ENCODE measurements at places on chromosomes 1 and 21.

- no peak for DNase-seq
Observed at GRCh38 chr21:36904093-36904666, 62.3 kb downstream of the HLCS start.

- DNase-seq: no peak
Observed at GRCh38 chr1:198153103-198153502, 3.7 kb upstream of the NEK7 start.

DNA sequence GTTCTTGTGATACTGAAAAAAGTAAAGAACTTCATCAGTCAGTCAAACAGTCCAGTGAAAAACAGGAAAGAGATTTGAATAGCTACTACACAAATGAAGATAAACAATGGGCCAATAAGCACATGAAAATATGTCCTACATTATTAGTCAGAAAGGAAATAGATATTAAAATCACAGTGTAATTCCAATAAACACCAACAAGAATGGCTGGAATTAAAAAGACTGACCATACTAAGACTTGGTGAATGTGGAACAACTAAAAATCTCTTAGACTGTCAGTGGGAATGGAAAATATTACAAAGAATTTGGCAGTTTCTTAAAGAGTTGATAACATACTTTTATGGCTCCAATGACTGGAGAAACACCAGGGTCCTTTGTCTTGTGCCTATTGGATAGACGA, 241.8 kb upstream of the USP24 start:
- DNase-seq: no peak

DNA sequence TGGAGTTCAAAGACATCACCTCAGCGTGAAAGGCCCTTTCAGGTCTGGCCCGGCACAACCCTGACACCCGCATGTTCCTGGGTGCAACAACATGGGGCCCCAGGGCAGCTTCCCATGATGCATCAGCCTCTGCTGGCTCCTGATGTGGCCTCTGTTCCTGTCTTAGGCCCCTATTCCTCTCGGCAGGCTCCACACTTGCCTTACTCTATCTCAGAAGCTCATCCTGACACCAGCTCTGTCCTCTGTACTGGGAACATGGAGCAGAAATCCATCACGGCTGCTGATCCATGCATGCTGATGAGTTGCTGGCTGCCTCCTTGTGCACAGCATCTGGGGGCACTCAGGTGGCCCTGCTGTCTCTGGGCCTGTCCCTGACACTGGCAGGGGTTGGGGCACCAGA, 74.6 kb downstream of the ADARB1 start:
- no peak for DNase-seq

DNA sequence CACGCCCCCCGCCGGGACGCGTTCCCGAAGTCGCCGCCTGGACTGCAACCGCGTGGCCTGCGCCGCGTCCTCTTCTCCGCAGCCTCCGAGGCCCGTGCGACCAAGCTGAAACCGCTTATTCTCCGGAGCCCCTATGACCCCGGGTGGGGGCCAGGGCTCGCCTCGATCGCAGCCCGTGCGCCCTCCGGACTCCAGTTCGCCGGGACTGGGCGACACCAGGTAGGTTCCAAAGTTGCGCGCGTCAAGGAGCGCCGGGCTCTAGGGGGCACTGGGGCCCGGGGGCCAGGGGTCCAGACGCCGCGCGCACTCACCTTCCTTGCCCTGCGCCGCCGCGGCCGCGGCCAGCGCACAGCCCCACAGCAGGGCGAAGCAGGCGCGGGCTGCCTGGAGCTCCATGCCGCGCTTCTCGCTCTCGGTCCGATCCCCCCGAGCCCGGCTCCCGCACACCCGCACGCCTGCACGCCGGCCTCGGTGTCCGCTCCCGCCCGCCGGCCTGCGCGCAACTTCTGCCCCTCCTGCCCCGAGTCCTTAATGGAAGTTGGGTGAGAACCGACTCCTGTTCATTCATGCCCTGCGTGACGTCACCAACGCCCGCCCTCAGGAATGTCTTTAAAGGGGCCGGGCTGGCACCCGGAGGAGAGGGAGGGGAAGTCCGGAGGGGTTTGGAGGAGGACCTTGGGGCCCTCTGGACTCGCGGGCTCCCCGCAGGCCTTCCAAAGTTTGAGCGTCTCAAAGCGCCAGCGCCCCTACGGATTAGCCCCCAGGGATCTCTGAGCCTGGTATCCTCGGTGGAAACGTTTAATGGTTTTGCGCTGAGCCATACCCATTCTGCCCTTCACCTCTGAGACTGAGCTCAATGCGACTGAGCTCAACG, at the start of gene EPHA2:
EPHA2 (minus strand) TSS at position 533 of the 874 bp plus-strand sequence; CDS start at position 396, 137 bp downstream.
- no peak for DNase-seq

DNA sequence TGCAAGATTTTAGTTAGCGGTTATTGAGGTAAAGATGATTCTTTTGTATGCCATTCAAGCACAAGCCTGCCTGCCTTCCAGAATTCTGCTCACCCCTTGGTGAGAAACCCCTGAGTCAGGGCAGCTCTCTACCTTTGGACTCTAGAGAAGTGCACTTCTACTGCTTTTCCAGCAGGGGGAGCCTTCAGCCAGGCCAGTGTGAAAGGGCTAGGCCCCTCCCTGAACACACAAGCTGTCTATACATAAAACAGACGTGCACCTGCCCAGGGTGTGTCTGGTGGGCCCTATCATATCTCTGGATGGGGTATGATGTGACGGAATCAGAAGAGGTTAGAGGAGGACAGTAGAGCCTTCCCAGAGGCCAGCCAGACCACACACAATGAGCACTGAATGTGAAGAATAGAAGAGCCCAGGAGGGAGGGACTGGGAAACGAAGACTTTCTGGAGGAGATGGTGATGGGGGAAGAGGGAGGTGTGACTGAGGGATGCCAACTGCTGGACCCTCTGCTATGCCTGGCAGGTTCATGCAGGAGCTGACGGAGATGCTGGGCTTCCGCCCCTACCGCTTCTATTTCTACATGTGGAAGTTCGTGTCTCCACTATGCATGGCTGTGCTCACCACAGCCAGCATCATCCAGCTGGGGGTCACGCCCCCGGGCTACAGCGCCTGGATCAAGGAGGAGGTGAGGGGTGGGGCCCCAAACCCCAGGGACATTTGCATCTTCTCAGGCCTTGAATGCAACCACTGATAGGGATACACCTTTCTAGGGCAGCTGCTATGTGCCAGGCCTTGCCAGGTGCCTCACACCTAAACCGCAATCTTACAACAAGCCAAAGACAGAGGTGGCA, 13.0 kb upstream of the KCNC4 start:
- DNase-seq: peak; percentile 21

DNA sequence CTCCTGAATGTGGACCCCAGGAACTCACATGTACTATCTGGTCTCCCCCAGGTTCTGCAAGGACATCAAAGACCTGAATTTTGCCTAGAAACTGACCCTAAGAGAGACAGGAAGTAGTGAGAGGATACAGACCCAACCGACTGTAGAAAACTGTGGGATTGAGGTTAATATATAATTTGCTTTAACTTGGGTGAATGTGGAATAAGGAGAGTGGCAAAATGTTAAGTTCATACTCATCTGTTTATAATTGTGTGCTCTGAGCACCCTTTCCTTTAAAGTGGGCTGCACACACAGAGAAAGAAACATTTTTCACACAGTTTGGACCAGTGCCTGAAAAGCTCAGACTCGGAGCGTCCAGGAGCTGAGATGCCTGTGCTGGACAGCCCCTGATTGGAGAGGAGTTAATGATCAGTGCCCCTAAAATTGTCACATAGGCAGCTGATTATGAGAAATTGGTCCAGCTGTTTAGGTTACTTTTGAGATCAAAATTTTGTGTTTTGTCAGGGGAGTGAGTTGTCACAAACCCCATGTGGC, 37.2 kb downstream of the ROR1 start:
- no peak for DNase-seq

DNA sequence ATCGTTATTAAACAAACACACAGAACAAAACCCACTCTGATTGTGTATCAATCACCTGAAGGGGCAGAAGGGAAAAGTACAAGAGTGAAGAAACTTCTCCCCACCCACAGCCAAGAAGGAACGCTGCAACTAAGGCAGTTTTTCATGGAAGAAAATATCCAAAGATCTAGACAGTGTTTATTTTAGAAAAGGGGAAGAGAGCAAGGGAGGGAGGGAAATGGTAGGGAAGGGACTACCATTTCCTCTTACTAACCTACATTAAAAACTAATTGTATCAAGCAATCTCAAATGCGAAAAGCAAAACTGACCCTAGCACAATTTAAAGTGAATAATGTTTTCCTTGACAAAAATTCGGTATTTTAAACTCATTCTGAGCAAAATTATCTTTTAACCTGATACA, 3.5 kb downstream of the NRIP1 start:
- no peak for DNase-seq

DNA sequence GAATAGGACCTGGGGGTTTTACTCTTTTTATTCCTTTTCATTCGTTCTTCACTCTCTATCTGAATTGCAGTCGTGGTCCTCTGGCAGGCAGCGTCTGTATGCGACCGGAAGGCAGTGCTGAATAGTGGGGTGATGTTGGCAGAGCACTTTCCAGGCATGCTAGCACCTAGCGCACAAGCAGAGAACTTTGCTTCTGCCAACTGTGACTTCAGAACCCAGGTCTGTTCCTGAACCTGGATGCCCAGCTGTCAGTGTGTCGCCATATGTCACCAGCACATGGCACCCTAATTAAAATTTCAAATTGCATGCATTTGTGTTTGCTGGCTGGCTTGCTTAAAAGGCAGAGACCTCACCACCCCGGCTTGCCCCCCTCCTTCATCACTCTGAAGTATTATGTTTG, 116.2 kb downstream of the NFIA start:
- no peak for DNase-seq

- DNase-seq: no peak
Observed at GRCh38 chr1:174800876-174801275, 198.9 kb upstream of the CACYBP start.

GRCh38 chr1:231969076-231969475, 342.5 kb downstream of the DISC1 start:
- no peak for DNase-seq

- DNase-seq: no peak
Observed at GRCh38 chr1:195748969-195749368, 859.3 kb downstream of the KCNT2 start.

GRCh38 chr1:20151906-20152598, 12.9 kb downstream of the PLA2G2F start:
- DNase-seq: peak; percentile 18

GRCh38 chr1:220407191-220407590, 120.7 kb upstream of the MARK1 start:
- no peak for DNase-seq

- DNase-seq: no peak
Observed at GRCh38 chr1:105083611-105084010, 1333.9 kb downstream of the AMY1C start.

GRCh38 chr1:238191170-238191569, 300.4 kb upstream of the ZP4 start:
- DNase-seq: no peak

- DNase-seq: no peak
Observed at GRCh38 chr1:203860396-203861025, 888 bp upstream of the SNRPE start.

DNA sequence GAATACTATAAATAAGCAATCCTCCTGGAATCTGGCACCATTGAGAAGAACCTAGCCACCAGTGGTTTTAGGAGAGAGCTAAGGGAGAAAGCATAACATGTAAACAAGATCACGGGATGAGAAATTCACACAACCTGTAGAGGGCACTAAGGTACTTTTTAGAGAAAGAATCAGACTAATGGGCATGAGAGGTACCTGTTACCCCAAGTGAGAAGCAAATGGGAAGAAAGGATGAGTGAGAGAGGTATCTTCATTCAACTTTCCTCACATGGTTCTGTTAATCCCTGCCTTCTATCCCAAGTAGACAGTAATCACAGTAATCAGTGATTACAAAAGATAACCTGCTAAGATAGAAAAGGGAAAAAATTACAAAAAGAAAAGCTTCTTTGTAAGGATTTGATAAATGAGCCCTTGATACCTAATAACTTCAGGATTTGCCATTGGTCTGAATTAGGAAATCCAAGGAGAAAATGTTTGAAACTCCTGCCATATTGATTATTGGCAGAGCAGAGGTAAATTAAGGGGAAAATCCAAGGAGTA, 251.1 kb upstream of the ADGRL2 start:
- DNase-seq: peak; percentile 27

- DNase-seq: no peak
Observed at GRCh38 chr1:222697203-222697602, 15.1 kb downstream of the AIDA start.

DNA sequence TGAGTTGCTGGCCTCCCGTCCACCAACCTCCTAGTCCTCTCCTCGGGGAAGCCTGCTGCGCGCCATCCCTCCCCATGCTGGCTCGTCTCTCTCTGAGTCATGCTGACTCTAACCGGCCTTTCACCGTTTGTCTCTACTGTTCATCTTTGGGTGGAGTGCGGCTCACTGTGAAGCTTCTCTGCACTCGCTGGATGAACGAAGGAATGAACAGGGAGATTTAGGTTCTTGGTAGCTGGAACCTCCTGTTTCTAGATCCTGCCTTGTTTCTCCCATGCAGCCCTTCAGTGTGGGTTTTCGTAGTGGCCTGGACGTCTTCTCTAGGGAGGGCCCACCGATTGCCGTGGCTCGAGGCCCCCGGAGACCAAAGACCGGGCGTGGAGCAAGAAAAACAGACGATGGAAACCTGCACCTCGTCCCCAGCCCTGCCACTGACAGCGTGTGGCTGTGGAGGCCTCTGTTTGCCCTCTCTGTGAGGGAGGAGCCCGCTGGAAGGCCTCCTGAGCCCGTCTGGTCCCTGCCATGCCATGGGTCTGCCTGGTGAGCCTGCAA, 227.6 kb upstream of the C1orf174 start:
- no peak for DNase-seq

- no peak for DNase-seq
Observed at GRCh38 chr1:31587720-31588423, 11.6 kb downstream of the TINAGL1 start.

- DNase-seq: no peak
Observed at GRCh38 chr1:30615816-30616590, 107.4 kb downstream of the MATN1 start.

- no peak for DNase-seq
Observed at GRCh38 chr1:54350360-54350759, 55.8 kb downstream of the SSBP3 start.

GRCh38 chr1:227816750-227817446, 1.4 kb downstream of the PRSS38 start:
- DNase-seq: no peak

DNA sequence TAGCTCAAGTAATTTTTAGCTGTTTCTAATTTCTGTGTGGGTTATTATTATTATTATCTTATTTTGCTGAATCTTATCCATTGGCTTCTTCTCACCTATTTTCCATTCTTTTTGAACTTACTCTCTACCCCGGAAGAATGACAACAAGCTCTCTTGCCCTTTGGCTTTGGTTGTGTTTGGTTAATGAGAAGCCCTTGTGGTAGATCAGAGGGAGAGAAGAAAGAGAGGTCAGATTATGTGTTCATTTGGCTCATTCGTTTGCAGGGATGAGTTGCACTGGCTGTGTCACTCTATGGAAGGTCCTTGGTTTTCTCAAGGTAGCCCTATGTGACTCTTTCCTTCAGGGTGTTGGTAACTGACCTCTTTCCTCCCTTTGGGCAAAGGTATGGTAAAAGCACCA, 391.9 kb downstream of the LMO4 start:
- no peak for DNase-seq

DNA sequence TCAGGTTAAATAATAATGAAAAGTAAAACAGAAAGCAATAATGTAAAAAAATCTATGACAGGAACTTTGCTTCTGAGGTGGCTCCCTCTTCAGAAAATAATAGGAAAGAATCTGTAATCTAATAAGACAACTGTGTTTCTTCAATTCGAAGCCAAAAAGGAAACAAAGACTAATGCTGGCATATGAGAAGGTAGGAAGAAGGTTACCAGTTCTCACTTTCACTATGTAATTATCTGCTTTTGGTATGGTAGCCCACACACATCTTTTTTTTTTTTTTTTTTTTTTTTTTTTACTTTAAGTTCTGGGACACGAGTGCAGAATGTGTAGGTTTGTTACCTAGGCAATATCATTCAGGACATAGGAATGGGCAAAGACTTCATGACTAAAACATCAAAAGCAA, 47.1 kb downstream of the COP1 start:
- no peak for DNase-seq

- DNase-seq: no peak
Observed at GRCh38 chr1:231885209-231885854, 258.7 kb downstream of the DISC1 start.
